ENCODE measurements at places on chromosomes 3 and 15.

GRCh38 chr3:112017091-112017490 lies 17.4 kb upstream of the TMPRSS7 start:
- no peak for DNase-seq

GRCh38 chr15:93126599-93126998 lies 37.6 kb upstream of the RGMA start:
- no peak for DNase-seq

DNA sequence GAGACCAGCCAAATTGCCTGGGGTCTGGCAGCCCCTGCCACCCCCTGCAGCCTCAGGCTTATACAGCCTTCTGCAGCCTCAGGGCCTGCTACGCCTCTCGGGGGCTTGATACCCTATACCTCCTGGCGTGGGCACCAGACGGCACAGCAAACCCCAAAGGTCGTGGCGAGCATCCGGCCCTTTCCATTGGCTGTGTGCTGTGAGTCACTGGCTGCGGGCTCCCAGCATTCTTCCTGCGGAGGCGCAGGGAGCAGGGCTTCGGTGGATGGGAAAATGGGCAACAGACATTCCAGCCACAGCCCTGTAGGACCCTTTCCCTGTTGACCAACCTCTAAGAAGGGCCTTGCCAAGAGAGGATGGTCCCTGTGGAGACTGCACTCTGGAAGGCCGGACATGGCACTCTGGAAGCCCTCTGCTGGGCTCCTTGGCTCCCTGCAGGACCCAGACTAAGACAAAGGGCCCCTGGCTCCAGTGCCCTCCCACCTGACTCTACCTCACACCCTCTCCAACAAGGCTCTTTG lies 59.6 kb downstream of the ITGA11 start:
- DNase-seq, result no peak

GRCh38 chr3:169389211-169389924 lies 274.1 kb downstream of the MECOM start:
- DNase-seq, result no peak

DNA sequence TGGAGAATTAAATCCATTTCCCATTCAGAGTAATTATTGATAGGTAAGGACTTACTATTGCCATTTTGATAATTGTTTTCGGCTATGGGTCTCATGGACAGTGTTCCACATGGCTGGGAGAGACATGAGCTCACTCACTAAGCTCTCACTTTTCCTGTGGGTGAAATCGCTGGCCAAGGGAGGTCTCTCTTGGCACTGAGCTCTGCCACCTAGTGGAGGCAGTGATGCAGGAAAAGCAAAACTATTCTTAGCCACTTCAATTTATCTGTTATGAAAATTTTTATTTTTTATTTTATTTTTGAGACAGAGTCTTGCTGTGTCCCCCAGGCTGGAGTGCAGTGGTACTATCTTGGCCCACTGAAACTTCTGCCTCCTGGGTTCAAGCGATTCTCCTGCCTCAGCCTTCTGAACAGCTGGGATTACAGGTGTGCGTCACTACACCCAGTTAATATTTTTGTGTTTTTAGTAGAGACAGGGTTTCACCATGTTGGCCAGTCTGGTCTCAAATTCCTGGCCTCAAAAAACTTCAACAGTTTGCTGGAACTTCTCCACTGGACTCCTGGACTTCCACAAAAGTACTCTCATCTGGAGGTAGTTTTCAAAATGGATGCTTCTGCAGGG lies 4.7 kb upstream of the RNF13 start:
- DNase-seq, result peak; percentile 63

DNA sequence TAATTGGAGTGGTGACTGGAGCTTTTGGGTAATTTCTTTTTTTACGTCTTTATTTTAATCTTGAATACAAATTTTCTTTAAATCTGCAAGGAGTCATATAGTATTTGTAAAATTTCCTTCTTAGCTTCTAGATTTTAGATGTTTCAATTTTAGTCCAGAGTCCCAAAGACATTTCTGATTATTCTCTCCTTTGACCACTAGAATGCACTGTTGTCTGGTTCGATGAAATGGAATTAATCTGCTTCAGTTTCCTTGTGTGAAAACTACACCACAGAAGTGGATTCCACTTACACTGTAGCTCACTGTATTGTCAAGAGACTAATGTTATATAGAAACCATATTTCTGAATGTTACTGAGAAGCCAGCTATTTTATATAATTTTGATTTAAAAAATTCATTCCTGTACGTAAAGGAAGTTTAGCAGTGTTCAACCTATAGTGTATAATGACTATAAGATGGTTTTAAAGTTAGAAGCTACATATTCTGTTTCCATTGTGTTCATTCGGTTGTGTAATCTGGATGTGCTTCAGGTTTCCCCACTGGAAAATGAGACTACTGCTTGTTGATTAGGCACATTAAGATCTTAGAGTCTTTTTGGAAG lies 6.1 kb downstream of the GRAMD1C start:
- DNase-seq, result no peak

- no peak for DNase-seq
These were observed 6.0 kb downstream of the PRKCI start for GRCh38 chr3:170228093-170228766.

DNA sequence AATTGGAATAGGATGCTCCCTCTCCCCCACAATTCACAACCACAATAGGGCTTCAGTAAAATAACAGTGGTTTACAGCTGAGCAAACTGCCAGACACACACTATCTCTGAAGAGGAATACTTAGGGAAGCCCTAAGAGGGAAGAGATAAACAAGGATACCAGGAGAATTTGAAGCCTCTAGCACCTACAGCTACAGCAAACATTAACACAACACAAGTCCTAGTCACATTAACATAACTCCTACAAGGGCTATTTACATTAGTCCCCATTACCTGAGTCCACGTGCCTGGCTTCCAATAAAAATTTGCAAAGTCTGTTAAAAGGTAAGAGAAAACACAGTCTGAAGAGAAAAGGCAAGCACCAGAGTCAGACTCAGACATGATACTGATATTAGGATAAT lies 346.9 kb upstream of the CDIN1 start:
- DNase-seq, result no peak

- DNase-seq, result no peak
These were observed 282.6 kb upstream of the MCTP2 start for GRCh38 chr15:93948726-93949125.

DNA sequence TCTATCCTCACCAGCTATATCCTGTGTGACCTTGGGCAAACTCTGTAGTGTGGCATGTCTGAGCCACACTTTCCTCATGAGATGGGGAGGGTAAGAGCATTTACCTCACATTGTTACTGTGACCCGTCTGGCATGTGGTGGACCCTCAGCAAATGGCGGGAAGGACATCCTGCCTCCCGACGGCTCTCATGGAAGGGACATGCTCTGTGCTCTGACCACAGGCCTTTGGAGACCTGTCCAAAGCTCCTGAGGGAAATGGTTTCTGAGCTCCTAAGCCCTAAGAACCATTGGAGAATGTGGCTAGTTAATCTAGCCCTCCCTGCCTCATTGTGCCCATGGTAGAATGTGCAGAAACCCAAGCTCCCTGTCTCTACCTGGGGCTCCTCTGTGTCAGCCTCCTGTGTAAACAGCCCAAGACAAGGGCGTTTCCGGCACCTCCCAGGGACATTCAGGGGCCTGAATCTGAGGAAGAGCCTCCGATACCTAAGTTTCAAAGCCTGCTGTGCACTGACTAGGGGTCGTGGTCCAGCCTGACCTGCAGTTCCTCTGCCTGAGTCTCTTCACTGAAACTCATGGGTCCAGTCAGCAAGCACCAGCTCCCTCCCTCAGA lies 29.0 kb downstream of the XYLB start:
- no peak for DNase-seq

- DNase-seq, result no peak
These were observed 1.1 kb downstream of the ATP10A start for GRCh38 chr15:25862071-25862471.

GRCh38 chr15:74752531-74752930 lies 3.9 kb downstream of the CYP1A2 start:
- DNase-seq, result no peak

DNA sequence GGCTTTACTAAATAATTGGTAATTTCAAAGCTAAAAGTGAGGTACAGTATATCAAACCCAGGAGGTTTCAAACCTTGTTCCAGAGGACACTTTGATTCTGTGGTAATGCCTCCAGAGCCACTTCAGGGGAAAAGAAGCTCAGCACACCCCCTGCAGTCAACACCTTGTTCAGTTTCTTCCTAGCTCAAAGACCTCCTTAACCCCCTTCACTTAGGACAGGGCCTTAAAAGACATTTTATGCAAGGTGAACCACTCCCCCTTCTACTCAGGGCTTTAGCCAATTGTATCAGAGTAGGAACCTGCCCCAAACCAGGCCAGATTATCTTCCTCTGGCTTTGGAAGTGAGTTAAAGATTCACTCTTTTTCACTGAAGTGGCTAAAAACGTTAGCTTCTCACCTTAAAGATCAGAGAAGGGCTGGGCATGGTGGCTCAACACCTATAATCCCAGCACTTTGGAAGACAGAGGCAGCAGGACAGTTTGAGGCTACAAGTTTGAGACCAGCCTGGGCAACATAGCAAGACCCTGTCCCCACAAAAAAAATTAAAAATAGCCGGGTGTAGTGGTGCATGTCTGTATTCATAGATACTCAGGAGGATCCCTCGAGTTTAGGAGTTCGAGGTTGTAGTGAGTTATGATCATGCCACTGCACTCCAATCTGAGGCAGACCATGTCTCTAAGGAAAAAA lies 3.4 kb downstream of the DENND6A start:
- DNase-seq, result no peak

- no peak for DNase-seq
These were observed 1.4 kb upstream of the SEMA6D start for GRCh38 chr15:47715856-47716445.

DNA sequence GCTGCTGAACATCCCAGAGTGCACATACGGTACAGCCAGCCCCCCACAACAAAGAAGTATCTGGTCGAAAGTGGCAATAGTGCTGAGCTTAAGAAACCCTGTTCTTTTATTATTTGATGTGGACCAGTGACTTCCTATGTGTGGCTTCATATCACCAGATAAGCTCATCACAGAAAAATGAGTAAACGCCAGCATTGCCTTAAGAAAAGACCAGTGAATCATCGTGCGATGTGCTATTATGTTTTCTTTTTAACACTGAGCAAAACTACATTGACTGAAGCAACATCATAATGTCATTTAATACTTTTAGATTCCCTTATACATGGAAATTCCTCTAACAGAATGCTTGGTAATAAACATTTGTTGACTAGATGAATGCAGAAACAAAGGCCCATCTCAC lies 45.2 kb upstream of the ARRDC4 start:
- DNase-seq, result no peak

DNA sequence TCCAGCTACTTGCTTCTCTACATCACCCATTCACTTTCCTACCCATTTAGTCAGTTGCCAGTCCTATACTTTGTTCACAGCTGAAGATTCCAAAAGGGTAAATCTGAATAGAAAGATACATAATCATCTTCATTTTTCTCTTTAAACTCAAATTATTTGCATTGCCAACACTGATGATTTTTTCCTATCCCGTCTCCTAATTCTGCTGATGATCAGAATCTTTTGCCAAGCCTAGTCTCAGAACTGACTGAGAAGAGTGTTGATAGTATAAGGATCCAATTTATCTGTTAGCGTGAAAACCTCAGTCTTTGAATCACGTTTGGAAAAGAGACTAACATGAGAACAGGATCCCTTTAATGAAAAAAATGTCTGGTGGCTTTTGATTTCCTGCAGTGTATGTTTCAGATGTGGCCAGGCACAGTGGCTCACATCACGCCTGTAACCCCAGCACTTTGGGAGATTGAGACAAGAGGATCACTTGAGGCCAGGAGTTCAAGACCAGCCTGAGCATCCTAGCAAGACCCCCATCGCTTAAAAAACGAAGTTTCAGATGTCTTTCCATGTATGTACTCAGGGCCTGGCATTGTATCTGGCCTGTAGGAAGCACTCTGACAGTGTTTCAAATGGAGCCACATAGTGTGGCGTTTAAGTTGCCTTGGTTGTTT lies 169.4 kb downstream of the KLHL25 start:
- DNase-seq, result no peak

- DNase-seq, result peak; percentile 59
These were observed 19.2 kb downstream of the EID1 start for GRCh38 chr15:48896869-48897814.

- no peak for DNase-seq
These were observed 61.4 kb downstream of the ARNT2 start for GRCh38 chr15:80465626-80466005.

GRCh38 chr15:68276668-68277067 lies 877 bp upstream of the FEM1B start:
- DNase-seq, result no peak

DNA sequence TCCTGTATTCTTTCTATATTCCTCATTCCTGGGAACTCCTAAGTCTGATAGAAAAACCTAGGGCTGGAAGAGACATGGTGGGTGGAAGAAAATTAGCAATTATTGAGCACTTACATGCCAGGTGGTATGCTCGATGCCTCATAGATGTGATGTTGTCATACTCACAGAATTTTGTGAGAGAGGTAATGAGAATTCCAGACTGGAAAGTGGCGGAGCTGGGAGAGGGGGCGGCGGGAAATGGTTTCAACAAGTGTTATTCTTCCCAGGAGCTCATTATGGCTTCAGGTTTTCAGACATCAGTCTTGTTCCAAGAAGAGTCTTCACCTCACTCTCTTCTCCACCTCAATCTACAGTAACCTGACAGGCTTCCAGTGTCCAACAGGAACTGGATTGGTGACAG lies 16.2 kb downstream of the TIMP4 start:
- DNase-seq, result no peak

DNA sequence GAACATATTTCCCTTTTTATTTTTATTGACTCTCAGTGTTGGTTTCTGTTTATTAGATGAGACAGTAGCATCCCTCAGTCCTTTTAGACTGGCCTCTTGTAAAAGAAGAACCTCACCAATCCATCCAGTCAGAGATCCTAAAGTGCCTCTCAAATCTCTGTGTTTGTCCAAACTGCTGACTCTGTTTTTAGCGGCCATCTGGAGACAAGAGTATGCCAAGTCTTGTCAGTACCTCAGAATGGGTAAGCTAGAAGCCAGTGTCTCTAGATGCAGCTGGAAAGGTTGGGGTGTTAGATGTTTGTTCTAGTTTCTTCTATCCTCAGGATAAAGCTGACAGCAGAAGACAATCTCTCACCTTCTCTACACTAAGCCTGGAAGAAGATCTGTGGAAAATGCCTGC lies 537.7 kb upstream of the ZNF385D start:
- no peak for DNase-seq

Measured in HFF-Myc (cell line).